ENCODE measurements at places on chromosomes 5 and 9.

DNA sequence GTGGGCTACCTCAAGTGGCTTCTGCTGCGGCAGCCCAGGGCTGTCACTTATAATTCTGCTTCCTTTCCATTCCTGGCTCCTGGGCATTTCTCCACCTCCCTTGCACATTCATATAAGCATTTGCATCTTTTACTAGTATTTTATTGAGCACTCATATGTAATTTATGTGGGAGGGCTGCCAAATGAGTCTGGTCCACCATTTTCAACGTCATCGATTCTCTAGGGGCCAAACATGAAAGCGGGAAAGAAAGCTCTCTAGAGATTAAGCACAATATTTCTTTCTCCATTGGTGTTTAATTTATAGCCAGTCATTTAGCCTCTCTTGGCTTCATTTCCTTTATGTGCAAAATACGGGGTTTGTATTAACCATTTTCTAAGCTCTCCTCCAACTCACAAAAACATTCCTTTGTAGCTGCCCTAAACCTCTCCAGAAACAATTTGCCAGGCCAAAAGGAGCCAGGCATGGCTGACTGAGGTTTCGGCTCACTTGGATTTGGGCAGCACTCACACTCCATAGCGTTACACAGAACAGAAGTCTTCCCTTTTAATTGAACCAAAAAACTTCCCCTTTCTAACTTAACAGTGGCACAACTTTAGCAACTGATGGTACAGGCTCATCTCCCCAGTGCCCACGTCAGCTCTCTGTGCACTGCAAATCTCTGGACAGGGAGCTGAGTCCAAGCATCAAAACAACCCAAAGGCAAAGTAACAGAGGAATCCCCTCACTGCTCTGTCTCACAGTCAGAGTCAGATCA, 183.5 kb downstream of the ROR2 start:
- no peak for DNase-seq

GRCh38 chr5:171542525-171543140, 123.2 kb downstream of the FGF18 start:
- DNase-seq = no peak

- DNase-seq = no peak
Observed at GRCh38 chr9:134575103-134575900, 66.3 kb upstream of the COL5A1 start.

DNA sequence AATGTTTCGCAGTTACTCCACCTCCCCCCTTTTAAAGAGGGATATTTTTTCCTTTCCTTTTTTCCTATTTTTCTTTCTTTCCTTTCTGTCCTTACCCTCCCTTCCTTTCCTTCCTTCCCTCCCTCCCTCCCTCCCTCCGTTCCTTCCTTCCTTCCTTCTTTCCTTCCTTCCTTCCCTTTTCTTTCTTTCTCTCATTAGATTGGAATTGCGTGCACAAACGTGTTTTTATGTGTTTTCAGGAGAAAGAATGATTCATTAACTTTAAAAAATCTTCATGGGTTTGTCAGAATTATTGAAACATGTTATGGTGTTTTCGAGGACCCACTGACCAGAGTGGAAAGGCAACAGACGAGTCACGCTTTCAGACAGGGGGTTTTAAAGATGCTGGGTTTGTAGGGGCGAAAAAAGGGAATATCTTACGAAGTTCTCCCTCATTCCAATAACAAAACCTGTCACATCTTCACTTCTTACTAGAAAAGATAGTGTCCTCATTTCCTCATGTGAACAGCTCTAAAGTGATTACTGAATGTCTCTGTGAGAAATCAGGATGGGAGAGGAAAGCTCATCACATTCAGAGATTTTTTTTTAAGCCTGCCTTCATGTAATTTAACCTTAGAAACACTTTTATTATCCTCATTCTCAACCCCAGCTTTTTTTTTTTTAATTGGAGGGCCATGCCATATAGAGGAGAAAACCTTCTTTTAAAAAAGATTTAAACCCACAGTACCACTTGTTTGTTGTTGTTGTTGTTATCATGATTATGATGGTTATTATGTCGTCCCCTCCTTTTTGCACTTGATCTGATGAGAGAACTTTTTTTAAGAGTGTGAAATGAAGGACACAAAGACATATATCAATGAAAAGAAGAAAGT, 21.9 kb downstream of the NR2F1 start:
- DNase-seq = no peak

- DNase-seq = no peak
Observed at GRCh38 chr9:133111808-133112662, 9.0 kb downstream of the RALGDS start.

- no peak for DNase-seq
Observed at GRCh38 chr5:76956033-76956432, 3.2 kb downstream of the CRHBP start.

DNA sequence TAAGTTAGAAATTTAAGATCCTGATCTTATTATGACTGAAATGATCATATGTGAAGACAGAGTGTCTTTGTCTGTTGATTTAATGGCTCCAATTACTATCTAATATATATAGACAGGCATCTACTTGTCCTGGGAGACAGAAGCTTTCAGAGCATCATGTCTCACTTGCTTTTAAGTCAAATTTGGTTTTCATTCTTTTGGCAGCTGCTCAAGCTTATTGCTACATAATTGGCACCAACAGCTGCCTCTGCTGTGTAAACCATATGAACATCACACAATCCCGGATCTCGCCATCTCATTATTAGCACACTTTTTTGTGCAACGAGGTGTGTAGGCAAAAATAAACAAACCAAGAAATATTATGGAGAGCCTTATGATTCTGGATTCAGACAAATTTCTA, 1717.9 kb downstream of the EFNA5 start:
- DNase-seq = no peak

DNA sequence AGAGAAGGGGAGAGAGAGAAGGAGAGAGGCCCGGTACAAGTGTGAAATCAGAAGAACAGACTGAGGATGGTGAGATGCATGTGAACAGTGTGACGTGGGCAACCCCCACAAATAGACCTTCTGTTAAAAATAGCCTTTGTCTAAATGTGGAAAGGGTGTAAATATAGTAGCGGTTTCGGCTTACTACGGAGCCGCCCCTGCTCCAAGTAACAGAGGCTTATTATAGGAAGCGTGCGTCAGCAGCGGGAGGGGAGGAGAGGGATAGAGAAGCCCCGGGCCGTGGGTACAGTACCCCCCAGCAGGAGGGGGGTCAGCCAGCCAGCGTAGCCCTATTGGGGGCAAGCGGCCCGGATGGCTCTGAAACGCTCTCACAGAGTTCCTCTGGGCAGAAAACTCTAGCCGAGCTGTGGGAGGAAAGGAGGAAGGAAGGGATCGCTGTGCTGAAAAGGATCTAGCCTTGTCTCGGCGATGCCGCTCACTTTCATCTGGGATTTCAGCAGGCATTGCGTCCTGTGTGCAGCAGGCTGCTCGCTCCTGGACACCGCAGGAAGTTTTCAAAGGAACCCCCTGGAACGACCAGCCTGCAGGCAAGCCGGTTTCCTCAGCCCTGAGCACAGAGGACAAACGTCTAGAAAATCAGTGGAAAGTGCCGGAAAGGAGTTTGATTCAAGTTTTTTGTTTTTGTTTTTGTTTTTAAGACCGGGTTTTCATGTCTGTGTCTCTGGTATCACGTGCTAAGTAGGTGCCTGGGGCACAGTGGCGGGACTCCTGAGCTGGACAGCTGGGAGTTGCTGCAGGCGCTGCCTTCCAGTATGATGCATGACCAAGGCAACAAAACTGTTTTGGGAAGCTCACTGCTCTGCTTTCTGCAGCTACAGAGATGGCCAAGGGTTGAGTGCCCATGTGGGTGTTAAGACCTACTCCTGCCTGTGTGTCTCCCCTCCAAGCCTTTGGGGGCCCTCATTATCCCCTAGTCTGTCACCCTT, 146.6 kb downstream of the SEC61B start:
- DNase-seq = no peak

DNA sequence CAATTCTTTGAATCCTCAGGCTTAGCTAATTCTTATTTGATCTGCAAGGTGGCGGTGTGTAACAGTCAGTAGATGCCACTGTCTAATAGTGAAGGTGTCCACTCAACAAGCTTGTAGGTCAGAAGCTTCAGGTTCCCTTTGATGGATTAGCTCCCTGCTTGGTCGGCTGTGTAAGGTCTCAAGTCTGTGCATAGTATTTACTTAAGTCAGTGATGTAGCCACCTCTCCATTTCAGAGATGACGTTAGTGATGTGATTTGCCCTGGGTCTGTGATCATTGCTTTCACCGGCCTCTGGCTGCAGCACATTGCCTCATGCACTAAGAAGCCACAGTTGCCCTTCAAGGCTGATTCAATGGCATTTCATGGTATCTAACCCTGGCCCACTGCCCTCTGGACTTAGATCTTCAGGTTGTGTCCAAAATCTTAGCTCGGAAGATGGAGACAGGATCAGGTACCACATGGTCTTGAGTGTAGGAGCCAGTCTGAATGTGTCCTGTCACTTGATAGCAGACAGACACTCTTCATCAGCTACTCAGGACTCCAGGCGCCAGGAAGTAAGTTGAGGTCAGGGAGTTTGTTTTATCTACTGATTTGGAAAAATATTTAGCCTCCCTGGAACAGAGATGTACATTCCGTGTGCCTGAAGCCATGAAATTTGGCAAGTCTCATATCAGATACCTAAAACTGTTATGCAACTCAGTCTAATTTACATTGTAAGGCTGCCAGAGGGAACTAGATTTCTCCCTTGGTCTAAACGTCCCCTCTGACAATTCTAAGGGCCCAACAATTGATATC, 42.9 kb downstream of the SUB1 start:
- no peak for DNase-seq

GRCh38 chr5:73733219-73733618, 107.2 kb downstream of the ARHGEF28 start:
- no peak for DNase-seq

DNA sequence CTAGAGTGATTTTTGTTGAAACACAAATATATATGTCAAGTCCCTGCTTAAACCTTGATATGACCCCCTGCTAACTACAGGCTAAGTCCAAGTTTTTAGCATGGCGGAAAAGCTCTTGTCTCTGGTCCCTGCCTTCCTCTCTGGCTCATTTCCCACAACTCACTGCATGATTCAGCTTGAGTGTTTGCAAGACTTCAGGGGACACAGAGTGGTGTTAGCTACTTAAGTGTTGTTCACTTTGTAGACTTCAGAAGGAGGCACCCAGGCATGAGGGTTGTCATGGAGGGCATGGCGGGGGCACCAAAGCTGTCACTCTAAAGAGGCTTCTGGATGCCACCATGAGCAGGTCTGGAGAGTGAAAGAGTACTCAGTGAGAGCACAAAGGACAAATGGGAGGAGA, 362.4 kb upstream of the ACTBL2 start:
- no peak for DNase-seq

GRCh38 chr5:140182803-140183367, 7.9 kb downstream of the CYSTM1 start:
- DNase-seq = no peak

- DNase-seq = no peak
Observed at GRCh38 chr9:128335161-128335560, 5.2 kb upstream of the SLC27A4 start.

GRCh38 chr9:13717322-13718054, 438.0 kb upstream of the MPDZ start:
- DNase-seq = no peak

DNA sequence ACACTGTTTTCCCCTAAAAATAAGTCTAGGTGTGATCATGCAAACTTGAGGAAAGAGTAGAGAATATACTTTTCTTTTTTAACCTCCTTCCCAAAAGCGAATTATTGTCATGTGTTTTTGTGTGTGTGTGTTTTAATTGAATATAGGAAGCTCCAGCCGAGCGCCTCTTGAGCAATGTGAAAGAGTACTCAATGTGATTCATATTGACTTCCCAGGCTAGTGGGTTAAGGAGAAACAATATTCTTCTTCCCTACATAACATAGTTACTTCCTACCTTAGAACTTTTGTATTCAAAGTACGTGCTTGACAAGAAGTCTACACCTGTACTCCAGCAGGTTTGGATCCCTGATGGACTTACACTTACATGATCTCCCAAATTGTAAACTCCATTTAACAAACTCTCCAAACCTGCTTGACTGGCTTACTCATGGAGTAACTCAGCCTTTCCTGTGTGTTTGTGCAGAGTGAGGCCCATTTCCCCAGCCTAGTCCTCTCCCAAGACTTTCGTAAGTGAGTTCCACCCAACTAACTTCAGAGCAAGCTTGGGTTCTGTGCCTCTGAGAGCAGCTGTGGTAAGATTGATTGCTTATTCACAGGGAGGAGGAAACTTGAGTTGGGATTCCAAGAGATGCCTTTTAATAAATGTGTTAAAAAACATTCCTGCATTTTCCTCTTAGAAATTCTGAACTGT, 9.3 kb downstream of the SLC28A3 start:
- DNase-seq = no peak

GRCh38 chr9:107684224-107684623, 194.7 kb upstream of the KLF4 start:
- no peak for DNase-seq

DNA sequence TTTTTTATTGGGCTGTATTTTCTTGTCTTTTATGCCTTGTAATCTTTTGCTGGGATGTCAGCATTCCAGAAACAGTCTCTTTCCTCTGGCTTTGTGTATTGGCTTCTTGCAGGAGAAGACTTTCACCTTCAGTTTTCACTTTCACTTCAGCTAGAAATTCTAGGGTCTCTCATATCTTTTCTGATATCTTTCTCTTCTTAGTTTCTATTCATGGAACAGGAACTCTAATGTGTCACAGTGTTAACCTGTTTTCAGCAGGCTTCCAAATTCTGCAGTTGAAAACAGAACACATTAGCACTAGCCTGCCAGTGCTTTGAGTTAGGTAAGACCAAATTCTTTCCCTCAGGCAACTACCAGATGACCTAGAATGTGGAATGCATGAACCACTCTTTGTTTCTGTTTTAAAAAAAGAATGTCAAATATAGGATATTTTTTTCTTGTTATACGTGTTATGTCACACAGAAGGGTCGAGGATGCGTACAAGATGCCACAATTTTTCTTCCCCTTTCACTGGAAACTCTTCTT, 164.7 kb downstream of the TUSC1 start:
- DNase-seq = no peak

GRCh38 chr9:88925481-88925880, 65.8 kb upstream of the S1PR3 start:
- no peak for DNase-seq
